Hepatocyte (in vitro differentiated cells): ENCODE measurements at places on chromosomes 2 and 18. TPM values are rescaled to one million over a fixed set of nuclear protein-coding genes. Genes with fewer than 3 reads are reported as not detected.

DNA sequence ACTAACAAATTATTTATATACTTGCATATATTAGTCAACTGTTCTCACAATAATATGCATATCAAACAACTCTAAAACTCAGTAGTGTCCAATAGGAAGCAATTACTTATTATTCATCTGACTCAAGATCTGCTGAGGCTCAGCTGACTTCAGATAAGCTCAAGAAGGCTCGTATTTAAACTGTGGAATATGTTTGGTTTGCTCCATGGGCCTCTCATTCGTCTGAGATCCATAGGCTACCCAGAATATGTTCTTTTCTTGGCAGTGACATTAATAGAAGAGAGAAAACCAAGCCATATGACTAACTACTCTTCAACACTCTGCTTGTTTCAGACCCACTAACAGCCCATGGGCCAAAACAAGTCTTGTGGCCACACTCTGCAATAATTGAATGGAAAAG lies 107.7 kb upstream of the MAP2 start:
- H3K27me3 ChIP-seq = no peaks in the 10 kb centered on the region
- no peak for DNase-seq
- no peak overlapping the region for H3K27ac ChIP-seq
- no peaks in the 10 kb centered on the region for H3K4me1 ChIP-seq
- H3K36me3 ChIP-seq = no peaks in the 10 kb centered on the region

- H3K27ac ChIP-seq = no peak overlapping the region
- H3K36me3 ChIP-seq = no peaks in the 10 kb centered on the region
- DNase-seq = no peak
- H3K27me3 ChIP-seq = no peaks in the 10 kb centered on the region
- no peak overlapping the region for H3K4me3 ChIP-seq
- peaks cover 8% of the 10 kb centered on the region for H3K4me1 ChIP-seq
Observed at GRCh38 chr18:9578306-9578705, 36.1 kb downstream of the PPP4R1 start.

Gene DYNC2LI1
- 31.5 and 40.4 TPM in 2 replicates for total RNA-seq

- no peaks in the 10 kb centered on the region for H3K27me3 ChIP-seq
- H3K4me1 ChIP-seq = peaks cover 3% of the 10 kb centered on the region
- no peak overlapping the region for H3K4me3 ChIP-seq
- H3K27ac ChIP-seq = peak overlapping the region; percentile 73
- DNase-seq = no peak
Observed at GRCh38 chr2:217074576-217075255, 214.9 kb upstream of the TNP1 start.

Gene UPP2
- 0.52 and 0.70 TPM in 2 replicates for total RNA-seq

Gene RAB3GAP1
- total RNA-seq = 61.1 and 62.5 TPM in 2 replicates

- DNase-seq = no peak
- no peak overlapping the region for H3K27ac ChIP-seq
- H3K4me3 ChIP-seq = no peak overlapping the region
- H3K27me3 ChIP-seq = peaks cover 34% of the 10 kb centered on the region
- H3K4me1 ChIP-seq = peaks cover 4% of the 10 kb centered on the region
- H3K36me3 ChIP-seq = no peaks in the 10 kb centered on the region
Observed at GRCh38 chr2:241036397-241036963, 38.1 kb downstream of the SNED1 start.

DNA sequence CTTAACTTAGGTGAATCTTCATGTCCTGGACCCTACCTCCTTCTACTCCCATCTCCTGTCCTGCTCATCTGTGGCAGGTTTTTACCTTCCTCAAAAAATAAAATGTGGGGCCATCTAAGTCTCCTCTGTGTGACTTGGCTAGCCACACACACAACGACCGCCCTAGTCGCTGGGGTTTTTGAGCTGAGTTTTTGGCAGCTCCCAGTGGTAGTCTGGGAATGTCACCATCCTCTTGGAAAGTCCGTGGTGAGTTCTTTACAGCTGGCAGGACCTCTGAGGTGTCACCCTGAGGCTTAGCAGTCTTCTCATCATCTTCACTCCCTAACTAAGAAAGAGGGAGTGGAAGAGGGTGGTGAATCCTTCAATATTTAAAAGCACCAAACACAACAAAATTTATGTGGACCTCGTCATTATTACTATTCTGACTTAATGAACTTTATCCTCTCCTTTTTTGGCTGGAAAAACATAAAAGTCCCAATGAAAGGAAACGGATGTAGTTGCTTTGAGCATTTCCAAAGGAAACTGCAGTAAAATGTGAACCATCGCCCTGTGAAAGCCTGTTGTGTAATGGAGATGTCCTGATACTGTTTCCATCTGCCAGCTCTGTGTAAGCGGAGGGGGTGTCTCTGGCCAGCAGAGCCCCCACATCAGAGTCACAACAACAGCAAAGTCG lies 78.6 kb downstream of the VAPA start:
- H3K27ac ChIP-seq = peak overlapping the region; percentile 85
- H3K4me1 ChIP-seq = peaks cover 33% of the 10 kb centered on the region
- no peaks in the 10 kb centered on the region for H3K27me3 ChIP-seq
- no peaks in the 10 kb centered on the region for H3K36me3 ChIP-seq
- peak; percentile 43 for DNase-seq
- H3K4me3 ChIP-seq = no peak overlapping the region

- H3K27me3 ChIP-seq = no peaks in the 10 kb centered on the region
- H3K4me3 ChIP-seq = no peak overlapping the region
- H3K4me1 ChIP-seq = peaks cover 26% of the 10 kb centered on the region
- no peaks in the 10 kb centered on the region for H3K36me3 ChIP-seq
- H3K27ac ChIP-seq = no peak overlapping the region
Observed at GRCh38 chr2:160267022-160267421, 67.0 kb upstream of the ITGB6 start.

Gene FAM228B
- total RNA-seq = 7.4 and 14.9 TPM in 2 replicates

DNA sequence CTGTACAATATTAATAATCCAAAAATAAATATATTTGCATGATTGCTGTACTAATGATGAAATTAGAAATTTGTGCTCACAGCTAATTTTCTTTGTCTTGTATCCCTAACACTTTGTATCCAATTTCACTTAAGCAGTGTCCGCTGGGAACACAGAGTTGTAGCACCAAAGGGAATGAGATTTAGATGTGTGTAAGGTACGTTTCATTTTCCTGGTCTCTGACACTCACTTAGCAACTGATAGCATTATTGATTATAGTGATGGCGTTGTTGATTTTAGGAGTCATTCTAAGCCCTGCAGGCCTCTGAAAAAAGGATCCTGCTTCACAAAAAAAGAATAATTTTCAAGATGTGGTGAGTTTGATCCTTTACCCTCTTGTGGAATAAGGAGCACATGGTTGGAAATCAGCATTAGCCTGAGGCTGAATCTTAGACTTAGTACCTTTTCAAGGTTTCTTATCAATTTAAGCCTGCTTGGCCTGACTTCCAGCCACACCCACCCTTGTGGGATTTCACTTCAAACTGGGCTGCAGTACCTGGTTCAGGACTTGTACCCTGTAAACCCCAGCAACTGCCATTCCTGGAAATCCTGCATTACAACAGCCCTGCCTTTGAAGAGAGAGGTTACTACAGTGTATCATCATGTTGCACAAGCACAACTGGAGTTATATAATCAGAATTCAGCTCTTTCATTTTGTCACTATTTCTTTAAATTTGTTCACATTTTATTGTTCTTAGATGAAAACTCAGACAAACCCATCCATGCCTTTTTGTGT lies 116.2 kb downstream of the RND3 start:
- peak; percentile 69 for DNase-seq
- H3K27me3 ChIP-seq = no peaks in the 10 kb centered on the region
- H3K4me3 ChIP-seq = no peak overlapping the region
- no peaks in the 10 kb centered on the region for H3K36me3 ChIP-seq
- H3K4me1 ChIP-seq = peaks cover 16% of the 10 kb centered on the region

- DNase-seq = no peak
- H3K27ac ChIP-seq = no peak overlapping the region
- no peak overlapping the region for H3K4me3 ChIP-seq
Observed at GRCh38 chr18:27395752-27396151, 210.6 kb upstream of the CHST9 start.

DNA sequence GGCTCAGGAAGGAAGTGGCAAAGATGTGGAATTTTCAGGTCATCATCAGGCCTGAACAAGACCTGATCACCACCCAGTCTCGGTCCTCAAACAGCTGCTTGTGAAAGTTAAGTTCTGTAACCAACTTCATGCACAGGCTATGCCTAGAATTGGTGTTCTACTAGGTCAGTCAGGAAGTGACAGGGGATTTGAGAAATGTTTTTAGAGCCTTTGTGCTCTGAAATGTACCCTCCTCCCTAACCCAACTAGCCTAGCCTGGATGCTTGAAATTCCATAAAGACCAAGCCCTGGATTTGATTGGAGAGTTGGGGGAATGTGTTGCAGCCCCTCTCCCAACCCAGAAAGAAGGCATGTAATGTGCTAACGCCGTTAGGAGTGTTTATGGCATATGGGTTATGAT lies 63.3 kb downstream of the TGOLN2 start:
- peaks cover 11% of the 10 kb centered on the region for H3K4me1 ChIP-seq
- H3K27me3 ChIP-seq = no peaks in the 10 kb centered on the region
- no peak overlapping the region for H3K27ac ChIP-seq
- no peak overlapping the region for H3K4me3 ChIP-seq

Gene RNF152
- total RNA-seq = 18.3 and 21.1 TPM in 2 replicates

- no peaks in the 10 kb centered on the region for H3K36me3 ChIP-seq
- no peak overlapping the region for H3K27ac ChIP-seq
- H3K4me3 ChIP-seq = no peak overlapping the region
Observed at GRCh38 chr2:30072250-30072842, 74.5 kb upstream of the YPEL5 start.

Gene IL37
- total RNA-seq = not detected in 2 replicates

Gene BMP10
- 0.12 and 0.27 TPM in 2 replicates for total RNA-seq

- DNase-seq = no peak
- no peaks in the 10 kb centered on the region for H3K27me3 ChIP-seq
- no peaks in the 10 kb centered on the region for H3K36me3 ChIP-seq
- H3K4me3 ChIP-seq = no peak overlapping the region
- H3K4me1 ChIP-seq = peaks cover 31% of the 10 kb centered on the region
Observed at GRCh38 chr18:31646332-31647126, 37.9 kb downstream of the B4GALT6 start.

DNA sequence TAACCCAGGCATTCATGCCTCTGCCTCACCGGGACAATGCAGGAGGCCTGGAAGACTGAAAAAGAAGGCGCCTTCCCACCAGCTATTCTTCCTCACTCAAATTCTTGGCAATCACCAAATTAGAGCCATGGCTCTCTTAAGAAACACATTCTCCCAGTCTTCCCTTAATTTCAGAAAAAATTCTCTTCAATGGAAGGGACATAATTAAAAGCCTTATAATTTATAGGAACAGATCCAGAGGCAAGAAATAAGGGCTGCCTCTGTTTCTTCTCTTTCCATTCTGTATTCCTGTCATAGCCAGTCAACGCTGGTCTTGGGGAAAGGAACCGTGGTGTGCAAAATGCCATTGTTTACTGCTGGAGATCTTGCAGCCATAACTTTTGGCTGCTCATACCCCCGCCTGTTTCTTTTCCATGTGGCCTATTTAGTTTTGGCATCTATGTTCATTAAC lies 32.8 kb downstream of the DTNA start:
- no peaks in the 10 kb centered on the region for H3K27me3 ChIP-seq
- peaks cover 25% of the 10 kb centered on the region for H3K4me1 ChIP-seq
- H3K4me3 ChIP-seq = no peak overlapping the region
- DNase-seq = no peak
- H3K36me3 ChIP-seq = no peaks in the 10 kb centered on the region

Gene MRPS5
- total RNA-seq = 44.3 and 44.4 TPM in 2 replicates

Gene SEMA4C
- total RNA-seq = 30.2 and 37.5 TPM in 2 replicates

Gene MALL
- 30.8 and 36.0 TPM in 2 replicates for total RNA-seq

Gene HOXD8
- total RNA-seq = 1.3 TPM in 2 replicates

GRCh38 chr2:216318521-216318874 lies 53.8 kb downstream of the MARCHF4 start:
- no peak overlapping the region for H3K4me3 ChIP-seq
- no peak for DNase-seq
- H3K27ac ChIP-seq = no peak overlapping the region
- H3K27me3 ChIP-seq = peaks cover 20% of the 10 kb centered on the region
- no peaks in the 10 kb centered on the region for H3K36me3 ChIP-seq
- H3K4me1 ChIP-seq = no peaks in the 10 kb centered on the region

- no peak overlapping the region for H3K27ac ChIP-seq
- no peaks in the 10 kb centered on the region for H3K27me3 ChIP-seq
- no peaks in the 10 kb centered on the region for H3K4me1 ChIP-seq
- H3K4me3 ChIP-seq = no peak overlapping the region
Observed at GRCh38 chr2:18077704-18078103, 199.2 kb downstream of the KCNS3 start.

- no peak overlapping the region for H3K27ac ChIP-seq
- DNase-seq = no peak
- H3K36me3 ChIP-seq = no peaks in the 10 kb centered on the region
- H3K27me3 ChIP-seq = no peaks in the 10 kb centered on the region
- H3K4me3 ChIP-seq = no peak overlapping the region
- peaks cover 9% of the 10 kb centered on the region for H3K4me1 ChIP-seq
Observed at GRCh38 chr2:144832048-144832447, 312.1 kb upstream of the ZEB2 start.

GRCh38 chr18:33660696-33661310 lies 82.8 kb downstream of the ASXL3 start:
- no peaks in the 10 kb centered on the region for H3K36me3 ChIP-seq
- no peaks in the 10 kb centered on the region for H3K4me1 ChIP-seq
- no peak overlapping the region for H3K27ac ChIP-seq
- H3K27me3 ChIP-seq = no peaks in the 10 kb centered on the region

GRCh38 chr18:6672821-6673308 lies 56.7 kb upstream of the ARHGAP28 start:
- no peaks in the 10 kb centered on the region for H3K27me3 ChIP-seq
- H3K4me1 ChIP-seq = no peaks in the 10 kb centered on the region
- peak overlapping the region; percentile 11 for H3K27ac ChIP-seq
- DNase-seq = no peak
- no peaks in the 10 kb centered on the region for H3K36me3 ChIP-seq
- no peak overlapping the region for H3K4me3 ChIP-seq

GRCh38 chr2:197360744-197361156 lies 50.2 kb upstream of the ANKRD44 start:
- no peak overlapping the region for H3K4me3 ChIP-seq
- H3K4me1 ChIP-seq = peaks cover 3% of the 10 kb centered on the region
- H3K27me3 ChIP-seq = no peaks in the 10 kb centered on the region

DNA sequence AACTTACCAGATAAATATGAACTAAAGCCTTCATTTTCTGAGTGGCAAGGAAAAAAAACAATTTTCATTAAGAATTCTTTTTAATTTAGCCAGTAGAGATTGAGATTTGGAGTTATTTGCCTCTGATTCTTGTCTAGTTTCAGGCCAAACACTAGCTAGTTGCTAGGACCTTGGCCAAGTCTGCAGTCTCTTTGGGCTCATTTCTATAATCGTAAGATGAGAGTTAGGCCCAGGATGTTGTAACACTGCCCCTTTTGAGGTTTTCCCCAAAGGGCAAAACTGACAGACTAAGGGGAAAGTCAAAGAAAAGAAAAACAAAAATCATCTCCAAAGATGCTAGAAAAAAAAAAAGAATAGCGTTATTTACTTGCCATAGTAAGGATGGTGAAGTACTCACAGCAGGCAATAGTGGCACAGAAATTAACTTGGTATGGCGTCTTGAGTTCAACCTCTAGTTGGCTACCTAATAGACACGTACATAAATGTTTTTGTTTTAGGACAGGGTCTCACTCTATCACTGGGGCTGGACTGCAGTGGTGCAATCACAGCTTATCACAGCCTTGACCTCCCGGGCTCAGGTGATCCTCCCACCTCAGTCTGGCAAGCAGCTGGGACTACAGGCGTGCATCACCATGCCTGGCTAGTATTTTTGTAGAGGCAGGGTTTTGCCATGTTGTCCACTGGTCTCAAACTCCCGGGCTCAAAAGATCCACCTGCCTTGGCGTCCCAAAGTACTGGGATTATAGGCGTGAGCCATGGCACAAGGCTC lies 23.0 kb upstream of the ADAM17 start:
- H3K4me1 ChIP-seq = no peaks in the 10 kb centered on the region
- H3K27ac ChIP-seq = no peak overlapping the region
- H3K27me3 ChIP-seq = no peaks in the 10 kb centered on the region
- H3K4me3 ChIP-seq = no peak overlapping the region
